Stimulated activated CD4-positive, alpha-beta T cell treated with anti-CD3 and anti-CD28 coated beads, Interleukin-2, amount 100 ng/mL, for 24 hours (primary cell): ENCODE measurements at places on chromosomes 6 and 20.

- DNase-seq: no peak
Observed at GRCh38 chr6:83180426-83180950, 12.6 kb downstream of the PGM3 start.

DNA sequence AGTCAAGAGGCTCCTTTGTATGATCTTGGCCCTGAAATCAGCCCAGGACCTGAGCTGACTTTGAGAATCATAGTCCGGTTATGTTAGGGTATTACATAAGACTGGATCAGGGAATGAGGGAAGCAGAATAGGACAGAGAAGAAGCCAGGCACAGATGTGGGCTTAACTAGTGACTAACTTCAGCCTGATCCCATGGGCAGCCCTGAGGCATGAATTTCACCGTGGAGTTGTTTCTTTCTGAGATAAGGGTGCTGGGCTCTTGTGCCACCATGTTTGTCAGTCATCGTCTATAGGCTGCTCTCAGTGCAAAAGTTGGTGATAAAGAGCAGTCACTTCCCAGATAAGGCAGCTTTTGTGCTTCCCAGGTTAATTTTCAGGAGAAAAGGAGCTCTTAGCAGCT is 544.7 kb upstream of the SPTLC3 start:
- DNase-seq: no peak

DNA sequence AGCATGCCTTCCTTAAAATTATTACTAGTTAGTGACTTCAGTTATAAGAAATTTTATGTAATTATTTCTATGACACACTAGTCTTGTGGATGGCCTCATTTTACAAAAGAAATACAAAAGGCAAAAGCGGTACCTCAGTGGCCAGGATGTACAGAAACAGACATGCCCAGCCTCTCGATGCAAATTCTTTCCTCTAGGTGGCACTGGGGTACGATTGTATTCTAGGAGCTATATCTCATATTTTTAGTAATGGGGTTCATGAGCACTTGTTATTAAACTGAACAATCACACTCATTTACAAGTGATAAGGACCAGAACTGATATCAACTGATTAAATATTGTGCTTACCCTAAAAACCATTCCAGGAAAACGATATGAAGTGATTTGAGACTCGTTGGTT is 59.8 kb downstream of the SOD2 start:
- DNase-seq: no peak

DNA sequence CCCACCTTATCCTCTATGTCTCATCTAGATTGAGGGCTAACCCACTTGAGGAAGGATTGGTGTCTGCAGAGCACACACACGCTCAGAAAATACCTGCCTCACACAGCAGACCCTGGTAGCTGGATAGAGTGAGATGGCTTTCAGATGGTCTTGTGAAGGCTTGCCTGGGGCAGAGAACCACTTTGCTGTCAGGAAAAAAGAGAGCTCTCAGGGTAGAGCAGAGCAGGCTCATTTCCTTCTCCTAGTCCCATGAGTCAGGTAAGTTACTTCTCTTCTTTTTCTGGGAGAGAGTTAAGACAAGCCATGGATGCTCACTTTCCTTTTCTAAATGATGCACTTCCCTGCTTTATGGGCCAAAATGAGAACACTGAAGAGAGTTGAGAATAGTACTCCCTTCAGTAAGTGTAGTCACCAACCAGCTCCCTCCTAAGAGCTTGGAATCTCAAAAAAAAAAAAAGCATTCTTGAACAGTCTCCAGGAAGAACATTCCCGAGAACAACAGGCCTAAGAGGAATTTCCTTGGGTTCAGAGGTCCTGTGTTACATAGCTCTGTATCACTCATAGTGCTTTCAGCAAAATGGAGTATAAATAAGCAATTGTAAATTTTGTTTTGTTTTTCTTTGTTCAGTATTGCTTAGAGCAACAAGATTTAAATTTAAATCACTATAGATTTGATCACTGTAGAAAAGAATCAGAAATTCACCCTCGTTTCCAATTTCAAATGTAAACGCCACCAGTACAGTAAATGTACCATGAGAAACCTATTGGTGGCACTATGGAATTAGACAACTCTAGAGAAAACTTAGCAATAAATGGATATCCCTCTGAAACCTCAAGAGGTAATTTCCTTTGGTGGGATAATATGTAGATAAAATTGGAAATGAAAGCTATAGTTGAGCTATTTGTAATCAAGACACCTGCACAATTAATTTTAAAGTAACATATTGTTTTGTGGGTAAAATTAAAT is 530.3 kb downstream of the RFPL4B start:
- DNase-seq: no peak

DNA sequence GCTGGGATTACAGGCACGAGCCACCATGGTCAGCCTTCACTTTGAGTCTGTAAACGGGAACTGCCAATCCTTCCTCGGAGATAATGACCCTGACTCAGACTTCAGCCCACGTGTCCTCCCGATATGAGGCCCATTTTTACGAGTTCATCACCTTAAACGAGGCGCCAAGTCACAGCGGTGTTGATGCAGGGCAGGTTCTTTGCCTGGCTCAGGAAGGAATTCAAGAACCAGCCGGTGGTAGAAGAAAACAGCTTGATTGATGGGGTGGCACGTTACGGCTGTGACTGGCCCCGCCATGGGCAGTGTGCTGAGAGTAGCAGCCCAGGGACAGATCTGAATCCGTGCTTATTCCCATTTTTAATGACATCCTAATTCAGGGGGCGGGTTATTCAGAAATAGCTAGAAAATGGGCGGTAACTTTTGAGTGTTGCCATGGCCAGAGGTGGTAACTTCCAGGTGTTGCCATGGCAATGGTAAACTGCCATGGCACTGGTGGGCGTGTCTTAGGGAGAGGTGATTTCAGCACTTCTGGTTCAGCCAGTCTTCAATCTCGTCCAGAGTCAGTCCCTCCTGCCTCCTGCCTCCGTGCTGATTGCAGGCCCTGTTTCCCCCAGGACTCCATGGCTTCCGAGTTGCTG is 9.1 kb upstream of the MAP1LC3A start:
- DNase-seq: no peak

GRCh38 chr20:6780433-6781190 is 13.1 kb downstream of the BMP2 start:
- DNase-seq: no peak

- no peak for DNase-seq
Observed at GRCh38 chr20:17860301-17861197, 108.0 kb downstream of the SNX5 start.

DNA sequence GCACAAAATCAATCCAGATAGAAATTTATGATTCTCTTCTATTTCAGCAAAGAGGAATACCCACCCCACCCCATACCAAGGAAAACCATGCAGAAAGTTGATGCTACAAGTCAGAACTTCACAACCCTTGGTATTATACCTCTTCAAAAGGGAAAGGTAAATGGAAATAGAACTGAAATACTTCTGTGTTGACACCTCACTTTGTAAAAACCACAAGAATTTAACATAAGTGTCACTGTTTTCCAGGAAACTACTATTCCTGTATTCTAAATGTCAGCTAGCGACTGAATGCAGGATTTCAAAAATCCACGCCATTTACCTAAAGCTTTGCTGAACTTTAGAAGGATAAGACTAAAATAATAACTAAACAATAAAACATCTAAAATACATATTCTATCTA is 3.6 kb downstream of the CPNE1 start:
- DNase-seq: no peak

GRCh38 chr6:45746046-45746445 is 269.6 kb downstream of the CLIC5 start:
- DNase-seq: no peak

- no peak for DNase-seq
Observed at GRCh38 chr20:34368547-34368946, 5.5 kb downstream of the ITCH start.

GRCh38 chr6:53236241-53236640 is 87.6 kb upstream of the GCM1 start:
- DNase-seq: no peak

DNA sequence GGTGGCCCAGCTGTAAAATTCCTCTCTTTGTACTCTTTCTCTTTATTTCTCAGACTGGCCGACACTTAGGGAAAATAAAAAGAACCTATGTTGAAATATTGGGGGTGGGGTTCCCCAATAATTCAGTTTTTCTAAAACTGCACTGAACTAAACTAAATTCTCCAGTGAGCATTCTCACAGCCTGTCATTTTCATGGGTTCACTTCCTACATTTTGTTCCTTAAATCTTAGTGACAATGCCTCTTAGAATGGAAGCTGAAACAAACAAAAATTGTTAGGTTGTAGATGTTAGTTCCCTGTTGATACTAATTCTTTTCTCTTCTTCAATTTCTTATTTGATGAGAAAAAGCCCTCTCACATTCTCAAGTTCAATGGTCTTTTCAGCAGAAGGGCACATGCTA is 35.8 kb upstream of the IFNGR1 start:
- no peak for DNase-seq

DNA sequence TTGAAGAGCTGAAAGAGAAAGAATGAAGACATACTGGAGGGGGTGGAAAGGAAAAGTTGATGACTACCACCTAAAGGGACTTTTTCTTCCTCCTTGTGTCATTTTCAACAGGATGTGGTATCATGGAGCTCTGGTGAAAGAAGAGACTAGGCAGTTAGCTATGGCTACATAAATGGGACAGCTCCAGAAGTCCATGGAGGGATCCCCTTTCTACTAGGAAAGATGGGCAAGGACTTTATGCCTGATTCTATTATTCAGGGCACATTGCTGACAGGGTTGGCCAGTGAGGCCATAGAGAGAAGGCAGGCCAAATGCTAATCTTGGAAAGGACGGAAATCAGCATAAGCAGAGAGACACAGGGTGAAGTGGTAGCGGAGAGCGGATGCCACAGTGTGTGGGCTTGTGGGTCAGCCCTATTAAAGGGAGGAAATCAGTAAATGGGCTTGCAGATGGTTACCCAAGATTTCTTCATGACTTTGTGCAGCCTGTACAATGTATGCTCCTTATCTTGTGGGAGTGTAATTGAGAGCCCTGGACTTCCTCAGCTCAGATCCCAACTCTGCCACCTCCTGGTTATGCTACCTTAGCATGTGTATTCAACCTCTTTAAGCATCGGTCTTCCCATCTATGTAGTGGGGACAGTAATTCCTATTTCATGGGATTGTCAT is 77.4 kb upstream of the TMEM170B start:
- DNase-seq: no peak

GRCh38 chr6:157651731-157652490 is 171.1 kb upstream of the SNX9 start:
- DNase-seq: no peak

GRCh38 chr6:135372758-135373157 is 124.8 kb downstream of the AHI1 start:
- DNase-seq: no peak

DNA sequence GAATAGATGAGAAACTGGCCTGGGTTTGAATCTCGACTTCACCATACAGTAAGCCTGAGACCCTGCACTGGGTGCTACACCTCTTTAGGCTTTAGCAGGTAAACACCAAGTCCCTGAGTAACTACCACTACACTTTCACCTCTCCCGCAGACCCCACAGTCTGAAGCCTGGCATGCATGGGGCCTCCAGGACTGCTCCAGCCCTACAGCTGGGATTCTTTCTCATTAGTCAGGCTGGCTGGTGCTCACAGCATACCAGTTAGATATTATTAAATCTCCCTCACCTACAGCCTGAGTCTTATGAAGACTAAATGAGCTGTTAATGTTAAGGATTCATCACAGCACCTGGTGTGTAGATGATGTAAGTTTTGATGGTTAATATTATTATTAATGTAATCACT is 388.7 kb downstream of the ARHGAP18 start:
- DNase-seq: no peak

DNA sequence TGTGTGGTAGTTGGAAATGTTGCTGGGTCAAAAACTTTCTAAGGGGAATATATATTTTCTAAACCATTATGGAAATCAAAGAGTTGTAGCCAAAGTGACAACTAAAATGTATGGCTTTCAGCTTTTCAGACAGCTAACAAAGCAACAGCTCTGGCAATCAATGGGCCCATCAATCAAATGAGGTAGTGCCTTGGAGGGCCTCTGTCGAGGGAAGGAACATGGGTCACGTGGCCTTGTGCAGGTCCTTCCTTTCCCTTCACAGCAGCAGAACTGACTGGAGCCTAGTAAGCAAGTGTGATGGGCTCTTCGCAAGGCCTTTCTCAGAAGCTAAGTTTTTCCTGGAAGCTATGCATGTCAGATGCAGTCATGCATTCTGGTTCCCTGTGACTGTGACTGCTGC is 17.9 kb downstream of the FAXC start:
- DNase-seq: no peak

DNA sequence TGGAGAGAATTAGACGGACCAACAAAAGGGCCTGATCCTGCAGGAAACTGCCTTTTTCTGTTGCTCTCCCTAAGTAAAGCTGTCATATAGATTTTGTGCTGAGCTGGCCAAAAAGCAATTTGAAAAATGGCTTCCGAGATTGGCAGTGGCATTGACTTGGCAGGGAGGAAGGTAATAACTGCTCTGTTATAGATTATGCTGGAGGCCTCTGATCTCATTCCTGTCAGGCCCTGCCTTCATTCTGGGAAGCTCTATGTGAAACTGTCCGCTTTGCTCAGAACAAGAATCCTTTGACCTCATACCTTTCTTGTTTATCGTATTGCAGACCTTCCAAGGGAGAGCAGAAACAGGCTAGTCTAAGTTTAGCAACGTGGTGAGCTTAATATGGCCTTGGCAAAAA is 234.4 kb downstream of the PHACTR1 start:
- no peak for DNase-seq

- DNase-seq: no peak
Observed at GRCh38 chr6:158666628-158667359, 16.9 kb downstream of the SYTL3 start.

DNA sequence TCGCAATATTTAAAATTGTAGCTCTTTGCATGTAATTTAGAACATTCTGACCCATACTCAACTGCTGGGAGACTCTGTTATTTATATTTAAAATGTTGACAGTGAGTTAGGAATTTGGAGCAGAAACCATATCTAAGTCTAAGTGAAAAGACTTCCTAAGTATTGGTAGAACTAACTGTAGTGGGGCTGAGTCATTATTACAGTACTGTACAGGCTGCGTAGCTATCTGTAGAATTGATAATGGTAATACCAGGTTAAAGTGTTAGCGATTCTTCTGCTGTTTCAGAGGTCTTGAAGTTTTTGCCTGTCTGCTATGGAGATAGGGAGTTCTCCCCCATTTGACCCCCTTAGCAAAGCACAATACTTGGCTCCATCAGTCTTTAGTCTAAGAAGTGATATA is 3.6 kb downstream of the TOP1 start:
- DNase-seq: no peak
